ENCODE measurements at places on chromosomes 5 and 9. TPM values are rescaled to one million over a fixed set of nuclear protein-coding genes. Genes with fewer than 3 reads are reported as not detected.

- no peak for DNase-seq
These were observed 26.0 kb downstream of the GARNL3 start for GRCh38 chr9:127290561-127291065.

GRCh38 chr9:114004221-114004716 lies 73.8 kb downstream of the AMBP start:
- DNase-seq: no peak

DNA sequence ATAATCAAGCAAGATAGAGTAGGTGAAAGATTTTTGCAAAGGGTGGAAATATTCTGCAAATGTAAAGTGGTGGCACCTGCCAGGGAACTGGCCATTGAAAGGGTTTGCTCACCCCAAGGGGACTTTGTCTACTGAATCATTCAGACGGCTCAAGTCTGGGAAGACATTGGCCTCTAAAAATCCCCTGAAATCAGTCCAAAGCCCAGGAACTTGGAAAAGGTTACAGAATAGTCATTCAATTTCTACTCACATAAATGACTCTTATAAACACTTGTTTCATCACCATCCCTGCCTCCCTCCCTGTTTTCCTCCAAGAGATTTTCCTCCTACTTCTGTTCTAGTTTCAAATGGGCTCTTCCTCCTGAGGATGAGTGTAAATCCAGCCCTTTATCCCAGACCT lies 28.5 kb downstream of the ZNF366 start:
- peak; percentile 39 for DNase-seq

DNA sequence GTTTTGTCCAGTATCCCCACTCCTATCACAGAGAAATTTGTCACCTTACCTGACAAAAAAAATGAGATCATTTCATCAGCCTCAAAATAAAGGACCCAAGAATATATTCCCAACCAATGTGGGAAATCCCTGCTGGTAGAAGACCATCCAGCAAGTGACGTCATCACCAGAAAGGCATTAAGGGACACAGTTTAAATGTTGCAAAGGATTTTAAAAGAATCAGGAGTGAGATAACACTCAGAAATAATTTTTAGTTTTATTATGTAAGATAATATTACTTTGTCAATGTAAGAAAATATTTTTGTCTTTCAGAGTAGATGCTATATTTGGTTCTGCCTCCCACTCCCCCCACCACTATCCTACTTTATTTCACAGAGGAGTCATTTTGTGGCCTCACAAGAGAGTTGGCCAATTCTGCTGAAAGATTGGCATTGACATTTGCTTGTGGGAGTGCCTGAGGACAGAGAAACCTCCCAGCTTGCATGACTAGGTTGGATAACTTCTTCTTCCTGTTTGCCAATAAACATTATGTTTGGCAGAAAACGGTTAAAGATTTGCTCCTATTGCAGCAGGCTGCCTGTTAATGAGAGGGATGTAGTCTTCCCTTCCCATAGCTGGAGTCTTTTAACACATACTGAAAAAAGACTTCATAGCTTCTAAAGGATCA lies 288.6 kb upstream of the DAB2 start:
- no peak for DNase-seq

DNA sequence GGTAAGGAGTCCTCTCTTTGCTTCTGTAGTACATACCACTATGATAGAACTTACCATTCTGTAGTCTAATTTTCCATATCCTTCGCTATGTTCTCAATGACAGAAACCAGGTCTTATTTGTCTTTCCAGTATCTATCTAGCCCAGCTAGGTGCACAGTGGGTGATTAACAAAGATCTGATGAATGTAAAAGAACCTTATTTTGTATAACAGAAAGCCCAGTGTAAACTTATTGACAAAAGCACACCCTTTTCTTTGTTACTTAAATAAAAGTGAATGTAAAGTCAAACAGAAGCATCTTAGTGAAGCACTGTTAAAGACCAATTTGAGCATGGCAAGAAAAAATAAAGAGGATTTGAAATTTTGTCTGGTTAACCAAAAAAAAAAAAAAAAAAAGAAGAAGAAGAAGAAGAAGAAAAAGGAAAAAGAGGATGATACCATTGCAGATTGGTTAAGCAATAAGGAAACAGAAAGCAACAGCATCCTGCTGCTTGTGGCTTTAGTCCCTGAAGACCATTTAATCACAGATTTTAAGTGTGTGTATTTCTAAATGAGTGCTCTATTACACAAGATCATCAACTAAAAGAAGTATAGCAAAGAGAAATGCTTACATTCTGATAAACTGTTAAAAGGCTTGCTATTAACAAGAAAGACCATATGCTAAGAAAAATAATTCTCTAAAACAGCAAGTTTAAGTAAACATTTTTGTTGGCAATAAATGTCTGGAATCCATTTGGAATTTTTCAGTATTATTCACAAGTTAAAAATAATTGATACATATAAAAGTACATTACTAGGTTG lies 21.2 kb downstream of the MEGF9 start:
- no peak for DNase-seq

GRCh38 chr5:168426007-168426863 lies 60.0 kb upstream of the RARS1 start:
- no peak for DNase-seq

DNA sequence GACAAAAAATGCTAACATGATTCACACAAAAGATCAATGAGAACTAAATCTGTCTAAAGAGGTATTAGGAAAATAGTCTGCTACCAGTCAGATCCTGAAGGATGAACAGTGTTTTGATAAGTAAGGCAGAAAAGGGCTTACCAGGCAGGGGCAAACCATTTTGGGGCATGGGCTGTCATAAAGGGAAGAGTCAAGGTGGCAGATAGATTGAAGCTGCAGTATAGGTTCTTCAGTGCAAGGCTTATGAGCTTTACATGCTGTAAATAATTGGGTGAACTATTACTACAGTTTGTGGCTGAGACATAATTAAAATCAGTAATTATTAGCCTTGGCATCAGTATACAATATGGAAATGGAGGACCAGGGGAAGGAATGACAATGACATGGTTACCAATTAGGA lies 21.8 kb downstream of the CSNK1A1 start:
- DNase-seq: no peak

GRCh38 chr5:137730336-137730735 lies 5.6 kb downstream of the KLHL3 start:
- DNase-seq: no peak

- DNase-seq: no peak
These were observed 60.0 kb downstream of the MED27 start for GRCh38 chr9:132019702-132020101.

- DNase-seq: no peak
These were observed 467.6 kb downstream of the KIF4B start for GRCh38 chr5:155481182-155481581.

GRCh38 chr9:137703842-137704508 lies 85.2 kb downstream of the EHMT1 start:
- DNase-seq: no peak

DNA sequence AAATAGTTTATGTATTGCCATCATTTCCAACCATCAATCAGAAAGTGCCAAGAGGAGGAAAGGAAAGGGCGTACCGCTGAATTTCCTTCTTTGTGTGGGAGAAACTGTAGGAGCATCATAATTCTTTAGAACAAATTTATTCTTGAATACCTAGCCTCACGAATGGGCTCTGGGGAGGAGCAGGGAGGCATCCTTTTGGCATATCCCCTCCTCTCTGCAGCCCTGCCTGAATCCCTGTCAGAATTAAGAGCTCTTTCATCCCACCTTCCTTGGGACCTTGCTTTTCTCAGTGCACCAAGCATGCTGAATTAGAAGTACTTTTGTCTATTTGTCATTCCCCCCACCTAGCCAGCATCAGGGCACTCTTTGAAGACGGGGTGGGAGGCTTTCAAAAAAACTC lies 189.4 kb downstream of the MAPKAP1 start:
- no peak for DNase-seq

- no peak for DNase-seq
These were observed 2.2 kb downstream of the CPEB4 start for GRCh38 chr5:173890195-173890991.

GRCh38 chr9:89919171-89919681 lies 314.4 kb downstream of the GADD45G start:
- DNase-seq: no peak

DNA sequence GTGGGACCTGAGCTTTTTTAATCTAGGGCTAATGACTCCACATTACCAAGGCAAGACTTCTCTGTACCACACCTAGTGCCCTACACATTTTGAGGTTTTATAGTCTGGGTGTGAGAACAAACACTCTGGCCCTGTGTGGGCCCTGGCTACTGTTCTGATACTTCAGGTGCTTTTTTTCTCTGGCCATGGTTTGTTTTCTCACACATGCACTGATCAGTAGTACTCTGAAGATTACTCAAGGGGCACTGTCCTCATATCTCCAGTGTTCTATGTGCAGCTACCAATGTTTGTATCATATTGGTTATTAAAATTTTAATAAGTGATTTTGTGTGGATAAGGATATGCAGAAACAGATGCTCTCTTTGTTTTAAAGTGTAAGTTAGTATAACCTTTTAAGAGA lies 5.9 kb upstream of the C9orf40 start:
- DNase-seq: no peak

- DNase-seq: no peak
These were observed 138.8 kb upstream of the LMX1B start for GRCh38 chr9:126474786-126475485.

DNA sequence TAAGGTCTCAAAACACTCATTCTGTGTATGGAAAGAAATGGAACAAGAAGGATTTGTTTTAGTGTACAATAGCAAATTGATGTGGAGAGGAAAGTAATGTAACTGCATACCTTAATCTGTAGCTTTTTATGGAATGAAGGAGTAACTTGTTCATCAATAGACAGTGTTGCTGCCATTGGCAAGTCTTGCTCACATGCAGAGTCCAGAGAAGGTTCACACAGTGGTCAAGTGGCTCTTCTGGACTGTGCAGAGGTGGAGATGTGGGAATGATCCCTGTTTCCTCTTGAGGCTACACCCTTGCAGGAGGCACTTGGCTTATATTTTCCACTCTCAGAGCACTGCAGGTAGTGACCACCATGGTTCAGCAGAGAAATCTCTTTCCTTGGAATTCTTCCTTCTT lies 132.9 kb upstream of the ANKH start:
- no peak for DNase-seq

- no peak for DNase-seq
These were observed 99.8 kb downstream of the ATPSCKMT start for GRCh38 chr5:10149911-10150310.

- no peak for DNase-seq
These were observed 96.4 kb upstream of the SPRY4 start for GRCh38 chr5:142421228-142421617.

DNA sequence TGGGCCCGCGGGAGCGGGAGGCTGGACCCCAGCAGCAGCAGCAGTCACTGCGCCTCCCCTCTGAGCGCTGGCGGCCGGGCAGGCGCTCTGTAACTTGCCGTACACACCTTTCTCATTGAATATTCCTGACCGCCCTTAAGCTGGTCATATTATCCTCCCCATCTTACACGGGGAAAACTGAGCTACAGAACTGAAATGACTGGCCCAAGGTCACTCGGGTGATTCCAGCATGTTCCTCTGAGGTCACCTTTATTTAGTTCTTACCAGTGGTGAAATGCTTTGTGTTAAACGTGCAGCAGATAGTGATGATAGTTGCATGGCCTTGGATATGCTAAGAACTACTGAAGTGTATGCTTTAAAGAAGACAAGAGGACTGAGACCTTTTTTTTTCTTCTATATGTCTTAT lies 607 bp downstream of the UQCRQ start:
- DNase-seq: no peak

DNA sequence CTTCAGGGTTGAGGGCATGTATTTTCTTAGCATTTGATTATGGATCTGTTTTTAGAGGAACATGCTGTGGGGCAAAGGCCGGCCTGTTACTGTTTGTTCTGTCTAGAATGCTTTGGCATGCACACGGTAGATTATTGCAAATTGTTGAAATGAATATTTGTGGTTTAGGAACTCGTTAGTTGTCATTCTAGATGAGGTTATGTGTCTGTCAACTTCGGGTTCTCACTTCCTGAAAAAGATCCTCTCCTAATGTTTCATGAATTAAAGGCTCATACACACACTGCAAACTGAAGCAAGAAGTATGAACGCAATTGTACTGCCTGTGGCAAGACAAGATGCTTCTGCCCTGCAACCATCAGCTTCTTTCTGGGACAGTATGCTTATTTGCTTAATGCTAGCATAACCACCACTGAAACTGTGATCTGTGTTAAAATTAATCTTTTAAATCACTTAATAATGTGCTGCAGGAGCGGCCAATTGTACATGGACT lies 99.6 kb downstream of the BASP1 start:
- no peak for DNase-seq

- peak; percentile 84 for DNase-seq
These were observed 69.1 kb downstream of the ARRDC3 start for GRCh38 chr5:91313757-91314673.

DNA sequence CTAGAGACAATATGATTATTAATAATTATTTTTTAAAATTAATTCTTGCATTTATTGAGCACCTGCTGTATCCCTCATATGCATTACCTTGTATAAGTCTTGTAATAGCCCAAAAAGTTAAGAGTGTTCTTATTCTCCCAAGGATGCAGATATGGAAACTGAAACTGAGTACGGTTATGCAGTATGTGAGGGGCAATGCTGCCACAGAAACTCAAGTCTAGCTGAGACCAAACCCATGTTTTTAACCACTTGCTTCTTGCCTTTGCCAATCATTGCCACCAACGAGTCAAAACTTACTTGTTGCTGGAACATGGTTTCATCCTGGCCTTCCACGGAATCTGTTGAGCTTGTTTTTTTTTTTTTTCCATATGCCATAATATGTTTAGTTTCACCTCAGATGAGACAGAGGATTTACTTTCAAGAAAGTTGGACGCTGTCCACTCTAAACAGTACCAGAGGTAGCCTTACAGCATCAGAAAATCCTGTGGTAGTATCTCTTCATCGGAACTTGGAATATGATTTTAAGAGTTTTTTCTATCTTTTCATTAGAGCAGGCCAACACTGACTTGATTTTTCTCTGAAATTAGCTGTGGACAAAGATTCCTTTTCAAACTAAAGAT lies 27.9 kb downstream of the DOCK8 start:
- no peak for DNase-seq

DNA sequence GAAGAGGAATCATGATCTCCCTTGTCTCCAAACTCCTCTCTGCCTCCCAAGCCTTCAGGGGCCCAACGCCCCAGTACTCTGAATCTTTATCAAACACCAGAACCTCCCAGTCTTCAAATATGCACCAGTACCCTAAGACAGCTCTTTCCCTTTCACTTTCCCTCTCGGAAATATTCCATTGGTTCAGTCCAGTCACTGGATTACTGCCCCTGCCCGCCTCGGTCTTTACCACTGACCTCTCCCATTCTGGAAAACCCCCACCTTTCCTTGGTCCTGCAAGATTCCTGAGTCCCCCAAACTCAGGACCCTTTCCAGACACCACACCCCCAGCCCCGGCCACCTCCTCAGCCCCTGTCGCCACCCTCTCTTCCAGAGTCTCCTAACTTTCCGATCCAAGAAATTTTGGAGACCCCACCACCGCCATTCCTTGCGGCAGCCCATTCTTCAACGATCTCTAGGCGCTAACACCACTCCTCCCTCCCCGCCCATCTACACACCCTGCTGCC lies 674 bp downstream of the C5orf15 start:
- DNase-seq: no peak

GRCh38 chr9:137168904-137169856 lies 671 bp downstream of the LRRC26 start:
- no peak for DNase-seq

Gene DAP
- 45.9 TPM for total RNA-seq

Gene IFNA2
- not detected for total RNA-seq

Gene IL5
- not detected for total RNA-seq

Gene OTP
- total RNA-seq: not detected

Gene PCDHB4
- total RNA-seq: not detected

Gene OBP2B
- total RNA-seq: not detected
